ENCODE measurements at places on chromosomes 3 and 15.

DNA sequence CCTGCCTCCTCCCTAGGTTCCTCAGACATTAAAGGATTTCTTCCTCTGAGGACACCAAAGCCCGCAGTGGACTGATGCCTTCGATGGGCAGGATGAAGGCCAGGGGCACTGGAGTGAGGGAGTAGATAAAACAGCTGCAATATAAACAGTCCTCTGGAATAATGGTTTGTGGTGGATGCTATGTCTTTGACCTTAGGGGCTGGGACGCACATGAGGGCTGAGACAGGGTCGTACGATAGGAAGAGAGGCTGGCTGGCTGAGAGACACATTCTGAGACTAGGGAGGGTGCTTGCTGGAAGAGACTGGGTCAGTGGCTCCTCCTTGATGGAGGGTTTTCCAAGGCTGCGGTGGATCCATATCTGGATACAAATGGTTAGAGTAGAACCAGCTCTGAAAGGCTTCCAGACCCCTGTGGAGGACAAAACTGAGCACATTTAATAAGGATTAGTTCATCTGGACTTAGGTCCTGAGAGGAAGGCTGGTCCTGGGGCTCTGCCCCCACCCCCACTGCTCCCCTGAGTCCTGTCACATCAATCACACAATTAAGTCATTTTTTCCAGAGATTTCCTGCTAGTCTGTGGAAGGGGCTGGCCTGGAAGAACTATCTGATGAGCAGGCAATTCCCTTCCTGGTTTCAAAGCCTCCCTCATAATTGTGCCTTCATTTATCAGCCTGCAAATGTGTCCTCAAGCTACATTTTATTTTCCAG, 15.8 kb downstream of the TBC1D21 start:
- DNase-seq: no peak

DNA sequence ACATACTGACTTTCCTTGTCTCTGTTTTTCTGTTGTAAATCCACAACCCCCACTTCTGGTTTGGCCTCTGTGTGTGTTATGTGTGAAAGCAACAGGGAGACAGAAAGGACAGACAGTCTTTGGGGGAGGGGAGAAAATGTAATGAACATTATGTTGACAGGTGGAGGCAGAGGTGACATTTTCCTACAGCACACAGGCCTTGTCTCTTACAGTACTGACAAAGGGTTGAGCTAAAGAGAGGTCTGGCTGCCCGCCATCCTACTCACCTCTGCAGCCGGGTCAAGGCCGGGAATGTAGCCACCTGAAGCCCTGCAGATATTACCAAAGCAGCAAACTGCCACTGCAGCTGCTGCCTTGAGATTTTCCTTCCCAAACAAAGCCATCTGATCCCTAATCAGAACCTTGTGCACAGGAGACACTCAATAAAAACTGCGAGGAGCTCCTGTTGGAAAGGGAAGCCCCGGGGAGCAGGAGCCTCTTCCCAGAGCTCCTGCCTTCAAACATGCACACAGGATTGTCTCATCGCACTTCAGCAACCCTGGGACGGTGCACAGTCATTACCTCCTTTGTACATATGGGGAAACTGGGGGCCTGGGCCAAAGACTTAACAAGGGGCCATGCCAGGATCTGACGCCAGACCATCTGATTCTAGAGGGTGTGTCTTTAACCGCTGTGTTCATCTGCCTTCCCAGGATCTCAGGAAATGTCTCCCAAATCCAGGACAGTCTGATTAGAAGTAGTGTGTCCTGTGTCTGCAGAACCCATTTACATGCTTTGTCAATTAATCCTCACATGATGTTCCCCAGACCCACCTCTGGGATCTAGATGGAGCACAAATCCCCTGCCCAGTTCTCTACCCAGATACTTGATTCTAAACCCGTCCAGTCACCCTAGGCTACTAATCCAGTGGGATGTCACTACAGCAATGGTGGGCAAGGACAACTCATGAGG, 14.2 kb downstream of the MYO5C start:
- no peak for DNase-seq

DNA sequence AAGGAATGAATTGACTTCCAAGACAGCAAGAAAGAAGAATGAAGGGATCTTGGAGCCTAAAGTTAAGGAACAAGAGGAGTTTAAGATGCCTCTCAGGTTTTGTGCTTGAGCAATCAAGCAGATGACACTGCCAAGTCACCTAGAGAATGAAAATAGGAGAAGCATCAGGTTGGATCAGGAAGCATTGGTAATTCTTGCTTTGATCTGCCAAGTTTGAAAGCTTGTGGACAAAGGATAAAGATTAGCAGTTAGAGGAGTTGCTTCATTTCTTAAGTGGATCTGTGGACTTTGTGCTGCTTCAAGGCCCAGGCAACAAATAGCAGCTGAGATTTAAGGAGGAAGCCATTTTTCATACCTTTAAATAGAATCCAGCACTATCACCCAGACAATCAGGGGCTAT, 35.6 kb downstream of the FRMD5 start:
- no peak for DNase-seq

DNA sequence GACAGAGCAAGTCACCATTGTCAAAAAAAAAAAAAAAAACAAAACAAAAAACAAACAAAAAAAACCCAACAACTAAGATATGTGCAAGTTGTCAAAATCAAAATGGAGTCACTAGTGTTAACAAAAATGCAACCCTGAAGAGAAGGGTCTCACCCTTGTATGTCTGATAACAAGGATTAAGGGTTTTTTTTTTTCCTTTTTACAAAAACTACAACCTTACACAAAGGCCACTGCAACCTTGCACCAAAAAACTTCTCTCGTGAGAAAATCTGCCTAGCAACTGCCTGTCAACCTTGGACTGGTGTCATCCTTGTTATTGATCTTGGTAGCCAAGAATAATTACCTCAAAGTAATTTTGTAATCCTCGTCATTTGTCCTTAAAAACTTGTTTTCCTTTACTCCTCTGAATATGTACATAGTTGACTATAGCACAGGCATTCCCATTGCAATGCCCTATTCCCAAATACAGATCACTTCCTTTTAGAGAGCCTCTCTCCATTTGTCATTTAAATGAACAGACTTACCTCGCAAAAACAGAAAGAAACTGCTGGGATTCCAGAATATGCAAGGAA, 24.0 kb downstream of the TFRC start:
- no peak for DNase-seq

- DNase-seq: no peak
These were observed 47.9 kb upstream of the RNU6-1 start for GRCh38 chr15:67887776-67888175.

- DNase-seq: no peak
These were observed 17.4 kb upstream of the CHD2 start for GRCh38 chr15:92882697-92883162.

GRCh38 chr3:169954142-169954756, 12.4 kb upstream of the SEC62 start:
- no peak for DNase-seq

DNA sequence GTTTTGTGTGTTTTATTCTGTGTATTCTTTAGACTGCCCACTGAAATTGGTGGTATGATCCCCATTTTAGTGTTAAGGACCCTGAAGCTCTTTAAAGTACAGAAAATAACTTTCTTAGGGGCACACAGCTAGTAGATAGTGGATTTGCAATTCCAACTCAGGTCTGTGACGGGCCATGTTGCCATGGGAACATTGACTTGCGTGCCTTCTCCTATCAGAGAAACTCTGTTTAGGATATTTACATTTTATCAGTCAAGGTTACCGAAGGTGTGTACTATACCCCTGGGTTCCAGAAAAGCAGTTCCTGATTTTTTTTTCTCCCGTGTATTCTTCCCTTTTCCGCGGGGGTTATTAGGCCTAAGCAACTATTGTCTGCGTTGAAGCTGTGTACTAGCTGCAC, 19.4 kb downstream of the MYZAP start:
- DNase-seq: no peak

GRCh38 chr3:182005219-182005618, 293.5 kb downstream of the SOX2 start:
- no peak for DNase-seq

GRCh38 chr3:35739181-35739809, 100.0 kb downstream of the ARPP21 start:
- DNase-seq: no peak

DNA sequence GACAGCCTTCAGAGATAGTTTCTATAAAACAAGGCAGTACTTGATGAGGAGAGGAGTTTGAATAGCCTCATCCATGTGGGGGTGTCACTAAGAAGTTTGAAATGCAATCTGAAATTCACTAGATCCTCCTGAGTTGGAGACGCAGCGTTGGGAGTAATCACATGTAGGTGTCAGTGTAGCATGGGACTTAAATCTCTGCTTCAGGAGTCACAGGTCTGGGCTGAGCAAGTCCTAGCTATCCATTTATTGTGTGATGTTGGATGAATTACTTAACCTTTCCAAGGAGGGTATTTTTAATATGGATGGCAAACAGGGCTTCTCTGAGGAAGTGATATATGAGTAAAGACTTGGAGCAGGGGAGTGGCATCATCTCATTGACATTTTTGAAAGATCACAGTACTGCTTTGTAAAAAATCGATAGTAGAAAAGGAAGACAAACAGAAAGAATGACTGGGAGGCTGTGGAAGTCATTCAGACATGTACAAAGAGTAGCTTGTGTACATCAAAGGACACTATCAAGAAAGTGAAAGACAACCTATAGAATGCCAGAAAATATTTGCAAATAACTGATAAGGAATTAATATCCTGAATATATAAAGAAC, 17.1 kb downstream of the CP start:
- DNase-seq: no peak

GRCh38 chr3:185049710-185050109, 103.2 kb downstream of the C3orf70 start:
- DNase-seq: no peak
